ENCODE measurements at places on chromosomes 5 and 9.

- DNase-seq = no peak
Observed at GRCh38 chr9:34382879-34383278, 6.2 kb upstream of the MYORG start.

DNA sequence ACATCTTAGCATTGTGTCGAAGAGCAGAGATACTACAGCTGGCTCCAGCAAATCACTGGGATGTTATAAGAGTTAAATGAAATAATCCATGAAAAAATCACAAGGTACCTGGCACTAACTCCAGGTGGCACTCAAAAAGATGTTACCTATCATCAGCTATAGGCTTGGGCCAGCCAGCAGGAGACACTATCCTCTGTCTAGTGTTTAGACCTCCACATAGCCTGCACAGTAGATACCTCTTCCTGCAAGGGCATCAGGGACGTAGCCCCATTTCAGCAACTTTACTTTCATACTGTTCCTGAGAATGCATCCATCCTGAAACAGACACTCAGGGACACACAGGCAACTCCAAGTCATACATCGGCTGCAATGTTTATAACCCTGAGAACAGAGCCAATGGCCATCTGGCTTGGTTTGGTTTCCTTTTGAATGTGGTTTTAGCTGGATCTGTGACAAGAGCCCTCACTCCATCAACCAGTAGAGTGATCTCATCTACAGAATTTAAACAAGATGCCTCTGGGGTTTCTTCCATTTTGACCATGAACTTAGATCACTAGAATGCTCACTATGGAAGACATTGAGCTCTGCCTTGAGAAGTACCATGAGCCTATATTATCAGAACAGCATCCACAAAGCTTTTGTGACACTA is 69.9 kb downstream of the TLE1 start:
- no peak for DNase-seq

GRCh38 chr5:74625742-74626241 is 14.7 kb downstream of the ENC1 start:
- no peak for DNase-seq

DNA sequence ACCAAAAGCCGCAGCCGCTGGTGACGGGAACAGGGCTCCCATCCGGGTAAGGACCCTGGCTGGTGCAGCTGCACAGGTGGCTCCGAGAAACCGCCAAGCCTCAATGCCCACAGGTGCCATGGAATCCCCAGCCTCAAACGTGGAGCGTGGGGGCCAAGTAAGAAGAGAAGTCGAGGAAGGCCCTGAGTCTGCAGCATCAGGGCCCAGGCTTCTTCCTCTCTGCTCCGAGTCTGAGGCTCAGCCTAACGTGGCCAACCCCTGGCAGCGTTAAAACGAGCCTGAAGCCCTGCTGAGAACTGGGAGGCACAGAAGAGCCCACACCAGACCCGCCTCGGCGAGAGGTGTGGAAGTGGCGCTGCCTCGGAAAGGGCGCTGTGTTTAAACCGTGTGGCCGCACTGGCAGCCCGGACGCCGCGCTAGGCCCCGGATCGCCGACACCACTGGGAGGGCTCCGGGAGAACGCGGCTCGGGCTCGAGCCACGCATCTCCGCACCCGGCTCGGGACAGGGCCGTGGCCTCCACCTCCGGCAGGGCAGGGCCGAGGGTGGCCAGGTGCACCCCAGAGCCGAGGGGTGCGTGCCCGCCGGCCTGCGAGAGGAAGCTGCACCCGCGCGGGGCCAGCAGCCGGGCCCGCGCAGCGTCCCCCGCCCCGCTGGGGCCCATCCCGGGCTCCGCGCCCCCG is 730 bp downstream of the ZMYND19 start:
- DNase-seq = peak; percentile 34

DNA sequence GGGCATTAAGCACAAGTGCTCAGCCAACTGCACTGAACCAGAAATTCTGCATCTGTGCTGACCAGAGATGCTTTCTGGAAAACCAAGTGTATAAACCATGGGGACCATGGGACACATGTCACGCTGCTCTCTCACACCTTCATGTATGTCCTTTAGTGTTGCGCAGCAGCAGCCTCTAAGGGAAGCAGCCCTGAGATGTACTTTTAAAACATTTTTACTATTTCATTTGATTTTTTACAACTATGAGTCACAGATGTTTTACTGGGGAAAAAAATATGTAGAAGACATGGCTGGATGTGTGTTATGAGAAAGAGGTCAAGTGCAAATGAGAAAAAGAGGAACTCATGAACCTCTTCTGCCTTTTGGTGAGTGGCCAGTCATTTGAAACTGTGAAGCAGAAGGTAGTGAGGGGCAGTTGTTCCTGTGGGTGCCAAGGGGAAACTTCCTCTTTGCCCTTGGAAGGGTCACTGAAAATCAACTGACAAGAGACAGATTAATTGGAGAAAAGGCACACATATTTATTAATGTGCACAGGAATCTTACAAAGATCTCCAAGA is 31.4 kb upstream of the SYK start:
- no peak for DNase-seq

- no peak for DNase-seq
Observed at GRCh38 chr5:149391524-149391923, 12.4 kb upstream of the IL17B start.

DNA sequence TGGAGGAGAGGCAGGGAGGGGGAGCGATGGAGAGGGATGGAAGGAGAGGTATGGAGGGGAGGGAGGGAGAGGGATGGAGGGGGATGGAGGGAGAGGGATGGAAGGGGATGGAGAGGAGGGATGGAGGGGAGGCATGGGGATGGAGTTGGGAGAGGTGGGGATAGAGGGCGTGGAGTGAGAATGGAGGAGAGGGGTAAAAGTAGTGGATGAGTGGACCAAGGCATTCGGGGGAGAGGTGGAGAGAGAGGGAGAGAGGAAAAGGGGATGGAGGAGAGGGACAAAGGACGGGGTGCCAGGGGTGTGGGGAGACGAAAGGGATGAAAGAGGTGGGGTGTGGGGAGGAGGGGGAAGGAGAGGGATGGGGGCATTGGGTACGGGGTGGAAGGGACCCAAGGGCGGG is 100.4 kb downstream of the VAV2 start:
- no peak for DNase-seq

- no peak for DNase-seq
Observed at GRCh38 chr9:85742597-85742936, 813 bp upstream of the AGTPBP1 start.

- peak; percentile 66 for DNase-seq
Observed at GRCh38 chr9:97388721-97389238, 23.1 kb upstream of the TDRD7 start.

DNA sequence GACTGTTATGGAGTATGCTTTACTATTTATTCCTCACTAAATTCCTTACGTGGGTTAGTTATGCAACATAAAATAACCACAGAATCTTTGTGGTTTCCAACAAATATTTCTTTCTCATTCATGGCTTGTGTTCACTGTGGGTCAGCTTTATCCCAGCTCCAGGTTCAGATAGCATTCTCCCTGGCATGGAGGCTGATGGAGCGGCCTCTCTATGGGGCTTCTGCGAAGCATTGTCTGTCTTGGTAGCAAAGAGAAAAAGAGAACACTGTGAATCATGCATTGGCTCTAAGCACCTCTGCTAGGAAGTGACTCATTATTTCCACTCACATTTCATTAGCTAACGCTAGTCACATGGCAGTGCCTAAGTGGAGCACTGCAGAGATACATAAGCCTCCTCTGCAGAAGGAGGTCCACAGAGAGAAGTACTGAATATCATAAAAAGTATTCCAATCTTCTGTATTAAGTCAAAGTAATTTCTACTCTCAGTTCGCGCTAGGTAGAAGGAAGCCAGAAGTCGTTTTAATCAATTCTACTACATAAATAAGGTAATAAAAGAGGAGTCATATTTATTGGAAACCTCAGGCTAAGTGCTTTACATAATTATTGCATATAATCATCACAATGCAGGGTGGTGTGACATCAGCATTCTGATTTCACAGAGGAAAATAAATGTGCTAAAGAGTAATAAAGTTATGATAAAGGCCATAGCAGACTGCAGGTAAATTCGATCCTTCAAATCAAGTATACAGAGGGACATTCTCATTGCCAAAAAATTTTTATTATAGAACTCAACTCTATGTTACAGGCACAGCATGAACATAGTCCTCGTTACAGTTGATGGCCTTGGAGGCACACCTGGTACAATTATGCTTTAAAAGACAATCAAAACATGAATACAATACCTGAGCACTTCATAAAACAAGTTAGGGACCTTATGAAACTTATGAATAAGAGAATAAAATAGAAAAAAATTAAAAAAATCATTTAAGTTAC is 531.1 kb downstream of the CETN3 start:
- no peak for DNase-seq

DNA sequence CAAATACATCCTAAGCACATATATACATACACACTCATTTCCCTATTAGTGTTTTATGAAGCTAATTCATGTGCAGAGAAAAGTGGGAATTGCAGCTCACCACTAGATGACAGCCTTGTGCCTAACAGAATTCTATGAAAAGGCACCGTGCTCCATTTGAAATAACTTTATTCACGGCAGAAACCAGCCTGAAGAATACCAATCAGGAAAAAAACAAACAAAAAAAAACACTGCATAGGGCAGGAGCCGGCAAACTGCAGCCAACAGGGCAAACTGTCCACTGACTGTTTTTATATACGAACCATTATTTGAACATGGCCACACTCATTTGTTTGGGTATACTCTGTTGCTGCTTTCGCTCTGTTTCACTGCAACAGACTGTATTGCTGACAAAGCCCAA is 33.6 kb downstream of the ERMP1 start:
- DNase-seq = no peak

DNA sequence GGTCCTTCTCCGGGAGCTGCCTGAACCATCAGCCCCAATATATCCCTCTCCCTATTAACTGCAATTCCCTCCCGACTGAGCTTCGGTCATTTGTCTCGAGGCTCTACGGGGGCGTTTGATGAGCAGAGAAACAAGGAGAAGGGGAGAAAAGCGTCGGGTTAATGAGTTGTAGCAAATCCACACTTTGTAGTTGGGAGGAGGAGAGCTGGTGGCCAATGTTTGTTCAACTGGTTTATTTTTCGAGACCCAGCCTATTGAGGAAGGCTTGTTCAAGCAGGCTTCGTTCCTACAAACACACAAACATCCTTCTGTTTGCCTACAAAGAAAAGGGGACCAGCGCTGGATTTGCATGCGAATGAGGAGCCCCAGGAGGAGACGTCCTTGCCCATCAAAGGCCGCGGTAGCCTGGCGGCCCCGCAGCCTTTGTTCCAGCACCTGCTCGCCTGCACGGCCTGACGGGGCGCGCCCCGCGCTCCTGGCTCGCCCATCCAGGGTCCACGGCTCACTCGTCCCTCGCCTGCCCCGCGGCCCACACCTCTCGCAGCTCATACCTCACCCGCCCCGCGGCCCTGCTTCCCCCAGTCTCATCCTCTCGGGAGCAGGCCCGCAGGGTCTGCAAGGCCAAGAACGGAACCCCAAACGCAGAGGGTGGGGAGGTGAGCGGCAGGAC is 4.6 kb downstream of the FOXD1 start:
- DNase-seq = no peak

DNA sequence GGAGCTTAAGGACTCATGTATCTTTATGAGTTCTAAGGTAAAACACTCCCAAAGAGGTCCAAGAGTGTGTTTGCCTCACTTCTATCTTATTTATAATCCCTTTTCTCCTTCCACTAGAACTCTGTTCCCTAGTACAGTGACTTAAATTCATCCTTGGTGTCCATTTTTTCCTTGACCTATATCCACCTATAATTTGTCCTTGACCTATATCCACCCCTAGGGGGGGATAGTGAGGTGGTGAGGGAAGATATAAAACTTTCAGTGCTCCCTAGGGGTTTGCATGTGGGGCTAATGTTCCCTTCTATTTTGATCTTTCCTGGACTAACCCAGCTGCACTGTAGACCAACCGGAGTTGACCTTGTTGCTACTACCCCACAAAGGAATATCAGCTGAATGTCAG is 83.5 kb upstream of the GNAQ start:
- DNase-seq = peak; percentile 13

DNA sequence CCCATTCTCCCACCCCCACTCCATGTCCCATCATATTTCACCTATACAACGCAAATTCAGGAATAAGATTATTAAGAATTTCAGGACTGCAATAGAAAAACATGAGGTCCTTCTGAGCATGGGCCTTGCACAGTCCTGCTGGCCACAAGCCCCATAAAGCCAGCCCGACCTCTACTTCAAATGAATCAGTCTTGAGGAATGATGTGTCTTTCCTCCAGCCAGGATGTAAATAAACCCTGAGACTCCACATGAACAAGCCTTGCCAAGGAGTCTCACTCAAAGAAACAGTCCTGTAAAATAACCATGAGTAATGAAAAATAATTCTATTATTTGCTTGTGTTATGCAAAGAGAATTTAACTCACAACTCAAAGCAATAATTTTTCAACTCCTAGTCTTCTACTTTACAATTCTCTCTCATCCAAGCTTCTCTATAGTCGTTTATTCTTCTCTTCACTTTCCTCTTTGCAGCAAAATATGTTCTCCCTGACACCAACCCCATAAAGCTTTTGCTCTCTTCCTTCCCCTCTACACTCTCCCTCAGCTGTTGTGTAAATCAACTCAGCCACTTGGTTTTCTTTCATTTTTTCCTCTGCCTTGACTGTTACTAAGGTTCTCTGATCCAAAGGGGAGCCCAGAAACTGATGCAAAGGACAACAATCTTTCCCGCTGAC is 140.1 kb upstream of the MOCS2 start:
- no peak for DNase-seq

GRCh38 chr5:147303976-147304375 is 69.2 kb downstream of the STK32A start:
- no peak for DNase-seq

DNA sequence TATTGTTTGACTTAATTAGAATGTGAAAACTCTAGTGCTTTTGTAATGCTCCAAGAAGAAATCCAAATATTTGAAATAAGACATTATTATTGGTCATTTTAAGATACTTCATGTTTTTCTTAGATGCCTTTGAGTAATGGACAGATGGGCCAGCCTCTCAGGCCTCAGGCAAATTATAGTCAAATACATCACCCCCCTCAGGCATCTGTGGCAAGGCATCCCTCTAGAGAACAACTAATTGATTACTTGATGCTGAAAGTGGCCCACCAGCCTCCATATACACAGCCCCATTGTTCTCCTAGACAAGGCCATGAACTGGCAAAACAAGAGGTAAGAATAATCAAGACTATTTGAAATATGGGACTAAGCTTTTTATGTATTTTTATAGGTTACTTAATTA is 69.2 kb upstream of the SREK1 start:
- DNase-seq = no peak

DNA sequence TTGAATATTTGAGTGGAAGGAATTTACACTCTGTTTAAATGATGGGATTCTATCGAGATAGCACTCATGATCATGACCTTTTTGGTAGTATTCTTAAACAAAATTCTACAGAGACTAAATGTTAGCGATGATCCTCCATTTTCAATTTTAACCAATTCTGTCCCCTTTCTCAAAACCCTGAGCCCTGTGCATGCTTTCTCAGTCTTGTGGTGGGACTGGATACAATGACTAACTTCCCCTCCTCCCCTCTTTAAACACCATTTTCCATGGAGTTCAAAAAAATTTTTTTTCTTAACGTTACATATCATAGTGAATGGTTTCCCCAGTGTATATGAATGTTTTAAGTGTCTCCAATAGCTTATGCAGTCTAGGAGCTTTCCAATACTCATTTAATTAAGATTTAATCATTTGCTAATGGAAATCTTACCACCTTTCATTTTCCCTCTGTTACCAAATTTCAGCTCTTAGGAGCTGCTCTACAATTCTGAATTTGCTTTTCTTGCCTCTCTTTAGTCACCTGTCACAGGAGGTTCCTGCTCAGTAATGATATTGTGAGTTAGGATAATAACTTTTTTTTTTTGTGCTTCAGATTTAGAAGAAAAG is 101.2 kb downstream of the MAP1B start:
- no peak for DNase-seq

- DNase-seq = no peak
Observed at GRCh38 chr9:22203371-22204138, 194.4 kb upstream of the CDKN2B start.

Measured in activated T-cell treated with anti-CD3 and anti-CD28 coated beads, Interleukin-2, amount 50 U/mL, for 72 hours (primary cell).